Inflammatory macrophage treated with lipopolysaccharide for 4 hours (primary cell): ENCODE measurements at places on chromosomes 4 and X.
A peak's percentile ranks its signal among the peaks of the same experiment; 100 is the strongest.

GRCh38 chrX:47877327-47877726 lies 40.6 kb downstream of the ZNF81 start:
- no peak for DNase-seq

GRCh38 chr4:19382993-19383756 lies 868.5 kb upstream of the SLIT2 start:
- no peak for DNase-seq

DNA sequence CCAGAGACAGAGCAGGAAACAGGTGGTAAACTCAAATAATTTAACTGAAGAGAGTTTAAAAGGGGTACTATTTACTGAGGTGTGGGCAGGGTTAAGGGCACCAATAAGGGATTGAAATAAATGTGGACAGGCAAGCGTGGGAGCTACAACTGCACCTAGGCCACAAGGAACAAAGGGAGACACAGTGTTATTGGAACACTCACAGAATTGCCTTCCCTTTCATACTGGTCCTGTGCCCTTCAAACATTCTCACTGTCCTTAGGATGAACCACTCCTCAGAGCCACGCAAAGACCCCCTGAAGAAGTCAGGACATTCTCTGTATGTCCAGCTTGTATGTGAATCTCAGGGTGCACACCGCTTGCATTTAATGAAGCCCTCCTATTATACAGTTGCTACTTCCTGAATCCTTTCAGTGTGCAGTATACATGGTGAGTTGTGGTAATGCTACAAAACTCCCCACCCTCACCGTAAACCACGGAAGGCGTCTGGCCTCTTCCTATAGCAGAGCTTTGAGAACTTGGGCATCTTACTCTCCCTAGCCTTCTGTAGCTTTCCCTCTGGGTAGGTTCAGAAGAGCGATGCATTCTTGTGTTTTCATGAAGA lies 9.6 kb upstream of the MRPL1 start:
- peak; percentile 52 for DNase-seq

GRCh38 chr4:162935214-162935613 lies 231.5 kb downstream of the NAF1 start:
- DNase-seq, result no peak

DNA sequence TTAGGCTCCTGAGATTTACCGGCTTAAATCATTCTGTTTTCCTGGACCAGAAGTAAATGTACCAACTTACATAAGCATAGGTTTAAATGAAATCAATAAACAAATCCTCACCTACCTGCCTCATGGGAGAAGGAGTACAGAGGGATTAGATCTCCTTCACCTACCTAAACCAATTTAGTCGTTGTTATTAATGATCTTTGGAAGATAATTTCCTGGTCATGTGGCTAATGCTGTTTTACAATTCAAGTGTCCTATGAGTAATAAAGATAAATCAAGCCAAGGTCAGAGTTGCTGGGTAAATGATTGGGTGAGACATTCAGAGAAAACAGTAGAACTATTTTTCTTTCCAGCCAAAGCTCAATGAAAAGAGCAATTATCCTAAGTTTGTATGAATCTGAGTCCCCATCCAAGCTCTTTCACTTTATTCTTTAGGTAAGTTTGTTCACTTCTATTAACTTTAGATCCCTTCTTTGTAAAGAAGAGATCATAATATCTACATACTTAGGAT lies 423.0 kb upstream of the FAM241A start:
- no peak for DNase-seq

- no peak for DNase-seq
These were observed 19.1 kb upstream of the MECP2 start for GRCh38 chrX:154116426-154117211.

DNA sequence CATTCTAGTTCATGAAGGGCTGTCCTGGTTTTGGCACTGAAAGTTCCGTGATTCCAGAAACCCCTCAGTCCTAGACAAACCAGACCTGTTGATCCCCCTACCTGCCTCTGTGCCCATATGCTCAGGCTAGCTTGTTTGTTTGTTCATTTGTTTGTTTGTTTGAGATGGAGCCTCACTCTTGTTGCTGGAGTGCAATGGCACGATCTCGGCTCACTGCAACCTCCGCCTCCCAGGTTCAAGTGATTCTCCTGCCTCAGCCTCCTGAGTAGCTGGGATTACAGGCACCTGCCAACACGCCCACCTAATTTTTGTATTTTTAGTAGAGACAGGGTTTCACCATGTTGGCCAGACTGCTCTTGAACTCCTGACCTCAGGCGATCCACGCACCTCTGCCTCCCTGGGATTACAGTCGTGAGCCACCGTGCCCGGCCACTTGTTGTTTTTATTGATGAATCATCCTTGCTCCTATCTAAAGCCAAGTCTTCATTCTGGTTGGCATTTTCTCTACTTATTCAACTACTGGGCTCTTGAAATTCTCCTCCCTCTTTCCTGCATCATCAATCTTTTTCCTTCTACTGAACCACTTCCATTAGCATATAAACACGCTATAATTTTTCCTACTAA lies 86.3 kb upstream of the BMP2K start:
- DNase-seq, result no peak

GRCh38 chr4:78565971-78566372 lies 14.4 kb downstream of the ANXA3 start:
- DNase-seq, result no peak

GRCh38 chr4:152535360-152535902 lies 461 bp downstream of the FBXW7 start:
- DNase-seq, result no peak

DNA sequence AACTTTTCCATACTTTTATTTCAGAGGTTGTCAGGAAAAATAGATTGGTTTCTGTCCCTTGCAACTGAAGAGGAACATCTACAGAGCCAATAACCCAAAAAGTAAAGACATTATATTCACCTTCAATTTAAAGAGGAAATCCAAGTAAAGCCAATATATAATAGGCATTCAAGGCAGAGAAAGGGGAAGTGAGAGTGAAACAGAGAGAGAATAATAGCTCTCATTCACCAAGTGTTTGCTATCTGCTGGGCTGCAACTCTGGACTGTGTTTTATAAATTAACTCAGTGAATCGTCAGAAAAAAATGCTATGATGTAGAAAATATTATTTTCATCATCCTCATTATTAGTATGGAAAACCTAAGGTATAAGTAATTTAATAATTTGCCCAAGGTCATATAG lies 448.5 kb downstream of the TRAM1L1 start:
- DNase-seq, result peak; percentile 6

- no peak for DNase-seq
These were observed 353.3 kb upstream of the EMCN start for GRCh38 chr4:100870940-100871772.

GRCh38 chrX:35023683-35024082 lies 81.1 kb downstream of the FAM47B start:
- no peak for DNase-seq

DNA sequence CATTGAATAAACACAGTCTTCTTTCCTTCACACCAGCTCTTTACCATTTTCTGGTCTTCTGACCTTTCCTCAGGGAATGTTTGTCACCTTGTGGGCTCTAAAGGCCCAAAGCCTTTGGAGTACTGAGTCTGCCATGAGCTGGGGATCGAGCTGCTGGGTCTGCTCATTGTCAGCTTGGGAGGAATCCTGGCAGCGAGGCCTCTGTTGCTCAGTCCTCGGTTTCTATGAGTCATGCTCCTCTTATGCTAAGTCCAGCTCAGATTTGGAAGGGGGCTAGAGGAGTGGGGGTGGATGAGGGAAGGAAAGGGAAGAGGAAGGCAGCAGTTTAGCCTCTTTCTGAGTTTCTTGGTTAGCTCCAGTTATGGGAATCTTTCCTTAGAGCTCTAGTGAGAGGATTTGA lies 31.1 kb downstream of the NHSL2 start:
- DNase-seq, result no peak

- peak; percentile 45 for DNase-seq
These were observed 174.4 kb upstream of the ATP6AP2 start for GRCh38 chrX:40406330-40406859.

DNA sequence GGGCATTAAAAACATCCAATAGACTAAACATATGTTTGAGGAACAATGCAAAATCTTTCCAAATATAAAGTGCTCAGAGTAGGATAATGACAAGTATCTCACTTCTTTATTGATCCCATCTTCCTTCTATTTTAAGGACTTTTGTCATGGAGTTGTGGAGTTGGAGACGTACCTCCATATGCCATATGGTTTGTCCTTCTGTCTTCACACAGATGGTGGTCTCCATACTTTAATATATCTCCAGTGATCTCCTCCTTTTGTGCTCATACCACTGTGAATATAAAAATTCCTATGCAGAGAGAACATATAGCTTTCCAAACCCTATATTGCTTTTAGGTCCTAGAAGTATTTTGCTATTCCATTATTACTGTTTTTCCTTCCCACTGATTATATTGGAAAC lies 64.5 kb downstream of the GABRB1 start:
- no peak for DNase-seq

DNA sequence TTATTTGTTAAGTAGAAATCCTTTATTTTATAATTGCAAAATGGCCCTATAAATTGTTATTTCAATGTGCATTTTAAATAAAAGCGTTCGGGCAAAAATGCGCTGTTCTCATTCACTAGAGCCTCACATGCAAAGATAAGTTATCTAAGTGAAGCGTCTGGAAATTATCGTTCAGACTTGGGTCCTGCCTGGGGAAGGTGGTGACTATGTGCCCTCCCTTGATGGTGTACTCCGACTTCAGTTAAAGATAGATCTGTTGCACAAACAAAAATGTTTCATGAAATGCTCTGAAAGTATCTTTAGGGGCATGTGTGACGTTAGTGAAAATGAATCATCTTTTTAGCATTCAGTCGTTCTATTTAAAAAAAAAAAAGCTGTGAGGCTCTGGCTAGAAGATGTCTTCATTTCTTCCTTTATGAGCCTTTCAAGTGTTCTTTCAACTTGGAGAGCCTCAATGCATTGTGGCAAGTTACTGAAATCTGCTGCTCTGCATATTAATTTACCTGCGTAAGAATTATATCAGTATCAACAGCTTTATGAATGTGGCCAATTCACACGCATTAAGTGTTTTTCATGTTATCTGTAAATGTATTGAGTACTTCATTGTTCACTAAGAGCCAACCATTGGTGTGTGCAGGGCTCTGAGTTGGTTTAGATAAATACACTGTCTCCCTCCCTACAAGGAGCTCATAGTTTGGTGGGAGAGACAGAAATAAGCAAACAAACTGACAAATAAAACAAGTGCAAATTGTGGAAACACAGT lies 83.0 kb downstream of the AFF1 start:
- DNase-seq, result no peak

- DNase-seq, result no peak
These were observed 58.5 kb downstream of the TEX13C start for GRCh38 chrX:125378205-125378604.

DNA sequence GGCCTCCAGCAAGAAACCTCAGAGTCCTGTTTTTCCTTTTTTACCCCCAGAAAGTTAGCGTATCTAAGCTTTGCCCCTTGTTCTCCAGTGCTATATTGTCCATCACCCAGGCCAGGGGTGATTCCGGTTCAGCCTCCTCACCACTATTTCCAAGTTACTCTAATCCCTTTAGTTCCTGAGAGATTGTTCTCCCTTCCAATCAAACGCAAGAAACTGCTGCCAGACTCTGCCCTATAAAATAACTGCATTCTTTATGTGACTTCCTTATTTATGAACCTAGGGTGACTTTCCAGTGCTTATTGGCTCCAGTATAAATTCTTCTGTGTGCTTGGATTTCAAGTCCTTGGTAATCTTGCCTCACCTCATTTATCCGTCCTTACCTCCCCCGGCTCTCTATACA lies 65.7 kb downstream of the CLCN5 start:
- DNase-seq, result no peak

- DNase-seq, result no peak
These were observed 352.3 kb downstream of the GRXCR1 start for GRCh38 chr4:43244688-43245382.

DNA sequence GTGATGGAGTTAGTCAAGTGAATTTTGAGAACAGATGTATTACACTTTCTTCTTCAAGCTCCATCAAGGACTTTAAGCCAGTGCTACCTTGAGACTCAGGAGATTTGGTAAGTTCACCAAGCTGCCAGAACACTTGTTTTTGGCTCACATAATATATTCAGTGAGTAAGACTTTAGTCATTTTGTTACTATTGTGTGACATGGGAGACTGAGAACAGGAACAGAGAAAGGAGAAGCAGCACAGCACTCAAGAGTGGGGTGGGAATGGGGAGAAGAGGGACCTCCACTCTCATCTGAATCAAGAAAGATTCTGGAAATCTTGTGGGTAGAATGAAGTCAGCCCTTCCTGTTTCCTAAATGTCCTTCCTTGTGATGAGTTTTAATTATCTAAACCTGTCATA lies 87.3 kb upstream of the TET2 start:
- peak; percentile 89 for DNase-seq

DNA sequence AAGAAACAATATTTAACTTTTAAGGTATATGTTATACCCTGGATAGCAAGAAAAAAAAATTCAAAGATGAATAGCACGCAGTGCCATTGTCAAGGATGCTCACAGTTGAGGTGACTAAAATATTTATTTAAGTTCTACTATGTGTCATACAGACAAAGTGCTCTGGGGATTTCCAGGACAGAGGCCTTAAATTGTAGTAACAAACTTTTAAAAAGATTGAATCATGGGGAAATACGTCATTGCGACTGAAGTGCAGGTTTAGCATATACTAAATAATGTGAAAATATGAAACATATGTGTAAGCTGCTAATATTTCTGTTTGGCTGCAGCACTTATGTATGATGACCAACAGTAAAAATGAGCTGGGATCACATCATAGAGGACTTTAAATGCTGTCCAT lies 748.0 kb upstream of the PCDH7 start:
- no peak for DNase-seq

- no peak for DNase-seq
These were observed 645.0 kb upstream of the ATOH1 start for GRCh38 chr4:93183576-93183975.

GRCh38 chrX:124194901-124195300 lies 137.6 kb upstream of the TEX13D start:
- no peak for DNase-seq

- DNase-seq, result no peak
These were observed 81.3 kb upstream of the LIMCH1 start for GRCh38 chr4:41456559-41457101.

DNA sequence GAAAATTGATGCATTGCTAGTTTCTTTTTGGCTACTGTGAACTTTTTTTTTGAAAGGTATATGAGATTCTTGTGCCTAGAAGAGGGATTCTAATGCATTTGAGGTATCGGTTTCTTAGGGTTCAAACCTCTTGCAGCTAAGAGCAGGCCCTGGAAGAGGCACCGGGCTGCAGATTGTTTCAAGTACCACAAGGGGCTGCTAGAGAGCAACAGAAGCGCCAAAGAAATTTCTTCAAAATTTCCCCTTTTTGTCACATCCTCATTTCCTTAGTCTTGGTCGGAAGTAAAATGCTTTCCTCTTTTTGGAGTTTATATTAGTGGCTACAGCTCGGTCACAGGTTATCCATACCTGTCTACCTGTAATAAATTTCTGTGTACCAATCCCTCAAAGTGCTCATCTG lies 89.8 kb downstream of the PDGFRA start:
- DNase-seq, result peak; percentile 86
